ENCODE measurements at places on chromosomes 1 and 21.
A peak's percentile ranks its signal among the peaks of the same experiment; 100 is the strongest.

DNA sequence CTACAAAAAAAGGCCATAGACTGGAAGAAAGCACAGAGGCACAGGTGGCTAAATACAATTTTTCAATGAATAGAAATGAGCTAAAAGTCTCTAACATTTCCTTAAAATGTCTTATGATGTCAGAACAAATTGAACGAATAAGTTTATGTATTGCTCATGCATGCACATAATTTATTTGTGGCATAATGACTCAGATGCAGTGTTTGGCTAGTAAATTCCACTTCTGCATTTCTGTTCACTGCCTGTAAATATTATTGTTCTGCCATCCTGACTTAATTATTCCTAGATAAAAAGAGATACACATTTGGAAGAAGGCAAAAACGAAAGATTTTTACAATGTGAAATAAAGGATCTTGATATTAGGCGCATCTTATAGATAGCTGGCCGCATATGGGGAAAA is 26.6 kb upstream of the EXO1 start:
- peak; percentile 14 for DNase-seq

- DNase-seq, result no peak
Measured at GRCh38 chr1:167633258-167633944, 3.4 kb downstream of the RCSD1 start.

DNA sequence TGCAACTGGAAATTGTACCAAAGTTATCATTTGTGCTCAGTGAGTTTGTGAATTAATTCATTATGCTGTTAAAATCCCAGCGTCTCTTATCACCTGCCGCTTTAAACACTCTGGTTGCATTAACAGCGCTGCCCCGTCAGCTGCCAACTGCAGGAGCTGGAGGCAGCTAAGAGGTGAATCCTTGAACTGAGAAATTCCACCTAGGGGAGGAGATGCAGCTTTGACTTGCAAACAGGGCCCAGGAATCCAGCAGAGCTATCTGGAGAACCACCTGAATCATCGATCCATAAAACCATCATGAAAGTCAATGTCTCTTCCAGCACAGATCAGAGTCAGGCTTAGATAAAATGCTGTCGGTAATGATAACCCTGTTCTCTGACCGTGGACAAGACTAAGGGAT is 140.7 kb upstream of the PTBP2 start:
- DNase-seq, result no peak

- DNase-seq, result no peak
Measured at GRCh38 chr1:33366762-33367484, 46.0 kb upstream of the A3GALT2 start.

GRCh38 chr1:77732090-77732489 is 27.6 kb downstream of the USP33 start:
- DNase-seq, result no peak

DNA sequence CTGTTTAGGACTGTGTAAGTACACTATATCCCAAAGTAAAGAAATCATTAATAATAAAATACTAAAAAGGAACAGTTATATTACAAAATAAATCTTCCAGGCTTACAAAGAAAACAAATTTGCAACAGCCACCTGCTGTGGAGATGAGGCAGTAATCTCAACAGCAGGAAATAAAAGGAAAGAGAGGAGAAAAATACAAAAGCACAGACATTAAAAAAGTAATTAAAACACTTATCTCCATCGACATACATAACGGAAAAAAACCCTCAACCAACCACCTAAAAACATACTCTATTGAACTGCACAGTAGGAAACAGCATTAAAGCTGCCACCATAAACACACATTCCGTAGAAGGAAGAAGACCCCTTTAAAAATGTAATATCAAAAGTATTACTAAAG is 317.6 kb downstream of the DPYD start:
- no peak for DNase-seq

Measured in fibroblast of the aortic adventitia (primary cell).